Left cardiac atrium (tissue), 4 donors: ENCODE measurements at places on chromosomes 12 and 14. TPM values are rescaled to one million over a fixed set of nuclear protein-coding genes. Genes with fewer than 3 reads are reported as not detected.

The BEGAIN gene
- 1.7 TPM for total RNA-seq

The C1S gene
- 287 TPM for total RNA-seq

The EIF2S3B gene
- total RNA-seq, result 0.41 TPM

The SLC4A8 gene
- 0.71 TPM for total RNA-seq

The FBXO34 gene
- total RNA-seq, result 18.8 TPM

The HOXC12 gene
- not detected for total RNA-seq

GRCh38 chr12:116662612-116663144 is 75.2 kb downstream of the SPRING1 start:
- DNase-seq, result no peak

- peak; percentile 86 for DNase-seq
These were observed at the start of gene NDRG2 for GRCh38 chr14:21024585-21025370. Gene NDRG2, minus strand, starts transcription at chr14:21025061. Its CDS starts 1,746 bp downstream, at chr14:21023315.

DNA sequence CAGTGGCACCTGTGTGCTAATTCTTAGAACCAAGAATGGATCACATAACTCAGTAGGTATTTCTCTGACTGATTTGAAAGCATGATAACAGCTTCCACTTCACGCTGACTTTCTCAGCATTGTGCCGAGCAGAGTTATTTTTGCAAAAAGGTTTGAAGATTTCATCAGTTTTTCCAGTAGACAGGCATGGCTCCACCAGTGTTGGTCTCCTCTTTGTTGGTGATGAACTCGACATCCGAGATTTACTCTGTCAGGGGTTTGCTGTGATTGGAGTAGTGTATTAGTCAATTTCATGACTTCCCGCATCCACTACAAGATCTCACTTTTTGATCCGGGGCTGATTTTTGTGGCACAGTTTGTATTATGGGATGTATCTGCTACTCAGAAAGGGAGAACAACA is 85.3 kb downstream of the PRKCH start:
- DNase-seq, result no peak

DNA sequence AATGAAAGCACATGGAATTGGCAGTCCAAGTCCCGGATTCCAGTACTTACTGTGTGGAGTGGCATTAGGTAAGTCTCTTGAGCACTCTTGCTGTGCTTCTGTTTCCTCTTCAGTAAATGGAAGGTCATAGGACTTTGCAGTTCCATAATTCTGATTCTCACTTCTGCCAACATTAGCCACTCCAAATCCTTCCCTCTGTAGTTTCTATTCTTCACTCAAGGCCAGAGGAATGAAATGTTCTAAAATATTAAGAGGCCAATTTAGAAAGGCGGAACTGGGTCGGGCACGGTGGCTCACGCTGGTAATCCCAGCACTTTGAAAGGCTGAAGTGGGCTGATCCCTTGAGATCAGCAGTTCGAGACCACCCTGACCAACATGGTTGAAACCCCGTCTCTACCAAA is 19.8 kb upstream of the SLC5A8 start:
- DNase-seq, result no peak

DNA sequence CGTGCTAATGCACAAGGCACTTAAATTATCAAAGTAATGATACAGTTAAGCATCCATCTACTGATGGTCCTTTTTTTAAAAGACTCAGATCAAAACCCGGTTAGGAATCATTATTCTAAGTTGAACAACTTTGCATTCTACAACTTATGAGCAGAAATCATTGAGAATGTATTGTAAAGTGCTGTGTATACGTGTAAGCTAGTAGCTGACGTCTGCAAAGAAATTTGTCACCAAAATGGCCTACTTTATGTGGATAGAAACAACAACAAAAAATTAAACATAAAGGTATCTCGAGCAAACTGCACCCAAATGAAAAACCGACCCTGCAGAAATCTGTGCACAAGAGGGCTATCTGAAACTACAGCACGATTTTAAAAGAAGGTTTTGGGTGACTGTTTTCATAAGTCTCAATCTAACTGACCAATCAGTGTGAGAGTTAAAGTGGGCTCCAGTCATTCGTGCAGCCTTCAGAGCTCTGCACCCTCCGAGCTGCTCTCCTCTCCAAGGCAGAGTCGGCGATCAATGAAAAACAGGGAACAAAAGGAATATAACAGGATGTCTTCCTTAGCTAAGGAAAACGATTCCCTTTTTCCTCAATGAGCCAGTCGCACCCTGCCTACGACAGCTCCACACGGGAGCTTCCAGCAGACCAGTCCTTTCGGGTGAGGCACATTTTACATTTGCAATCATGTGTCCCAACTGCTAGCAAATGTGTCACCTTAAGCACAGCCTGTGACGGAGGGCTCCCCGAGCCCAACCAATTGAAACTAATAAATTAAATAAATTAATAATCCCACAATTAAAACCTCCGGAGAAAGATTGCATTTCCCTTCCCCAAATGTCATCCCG is 200.7 kb upstream of the FOXN3 start:
- no peak for DNase-seq

GRCh38 chr14:51657762-51658161 is 6.1 kb downstream of the FRMD6 start:
- DNase-seq, result no peak

DNA sequence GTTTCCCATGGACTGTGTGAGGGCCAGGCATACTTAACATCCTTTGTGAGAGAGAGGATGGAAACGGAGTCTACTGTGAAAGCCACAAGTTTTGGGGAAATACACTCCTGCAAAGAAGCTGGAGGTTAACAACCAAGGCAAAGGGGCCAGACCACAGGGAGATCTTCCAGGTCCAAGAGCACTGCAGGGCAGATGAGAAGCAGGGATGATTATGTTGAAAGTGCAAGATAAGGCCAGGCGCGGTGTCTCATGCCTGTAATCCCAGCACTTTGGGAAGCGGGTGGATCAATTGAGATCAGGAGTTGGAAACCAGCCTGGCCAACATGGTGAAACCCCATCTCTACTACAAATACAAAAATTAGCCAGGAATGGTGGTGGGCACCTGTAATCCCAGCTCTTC is 15.1 kb downstream of the COQ6 start:
- no peak for DNase-seq

- DNase-seq, result no peak
These were observed at the start of gene CCDC60 for GRCh38 chr12:119334430-119335170. Gene CCDC60, plus strand, starts transcription at chr12:119334729. Its CDS starts 448 bp downstream, at chr12:119335177.

GRCh38 chr12:107395817-107396216 is 289.8 kb upstream of the PWP1 start:
- DNase-seq, result no peak

DNA sequence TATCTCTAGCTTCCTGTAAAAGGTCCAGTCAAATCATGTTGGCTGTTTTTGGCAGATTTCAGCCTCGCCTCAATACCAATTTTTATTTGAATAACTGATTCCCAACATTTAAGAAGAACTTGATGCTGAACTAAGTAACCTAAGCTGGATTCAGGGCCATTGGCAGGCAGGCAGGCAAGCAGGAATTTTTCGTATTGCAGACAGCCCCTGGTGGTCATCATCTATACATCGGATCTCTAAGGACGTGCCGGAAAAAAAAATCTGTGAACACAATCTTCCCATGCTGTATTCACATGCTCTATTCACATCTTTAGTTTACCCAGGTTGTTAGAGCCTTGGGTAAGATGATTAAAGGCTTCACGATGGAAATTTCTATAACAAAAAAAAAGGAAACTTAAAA is 7.0 kb downstream of the VCPKMT start:
- no peak for DNase-seq

- no peak for DNase-seq
These were observed 968.6 kb upstream of the USP15 start for GRCh38 chr12:61291647-61292046.

- DNase-seq, result no peak
These were observed 18.3 kb downstream of the PLEK2 start for GRCh38 chr14:67393689-67394088.

DNA sequence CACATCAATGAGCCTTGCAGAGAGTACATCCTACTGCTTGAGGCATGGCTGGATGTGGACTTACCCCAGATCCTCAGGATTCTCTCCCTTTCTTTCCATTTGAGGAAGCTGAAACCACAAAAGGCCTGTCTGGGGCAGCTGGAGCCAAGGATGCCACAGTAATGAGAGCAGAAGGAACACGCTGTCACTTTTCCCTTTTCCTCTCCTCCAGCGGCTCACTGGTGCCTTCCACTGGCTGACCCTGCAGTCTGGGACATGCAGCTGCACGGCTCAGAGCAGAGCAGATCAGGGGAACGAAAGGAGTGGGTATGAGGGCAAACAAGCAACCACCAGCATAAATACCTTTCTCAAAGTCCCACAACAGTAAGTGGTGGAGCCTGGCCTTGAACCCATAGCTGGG is 78.2 kb downstream of the GAS2L3 start:
- DNase-seq, result no peak

GRCh38 chr14:64604881-64605280 is 55.1 kb downstream of the PPP1R36 start:
- no peak for DNase-seq

DNA sequence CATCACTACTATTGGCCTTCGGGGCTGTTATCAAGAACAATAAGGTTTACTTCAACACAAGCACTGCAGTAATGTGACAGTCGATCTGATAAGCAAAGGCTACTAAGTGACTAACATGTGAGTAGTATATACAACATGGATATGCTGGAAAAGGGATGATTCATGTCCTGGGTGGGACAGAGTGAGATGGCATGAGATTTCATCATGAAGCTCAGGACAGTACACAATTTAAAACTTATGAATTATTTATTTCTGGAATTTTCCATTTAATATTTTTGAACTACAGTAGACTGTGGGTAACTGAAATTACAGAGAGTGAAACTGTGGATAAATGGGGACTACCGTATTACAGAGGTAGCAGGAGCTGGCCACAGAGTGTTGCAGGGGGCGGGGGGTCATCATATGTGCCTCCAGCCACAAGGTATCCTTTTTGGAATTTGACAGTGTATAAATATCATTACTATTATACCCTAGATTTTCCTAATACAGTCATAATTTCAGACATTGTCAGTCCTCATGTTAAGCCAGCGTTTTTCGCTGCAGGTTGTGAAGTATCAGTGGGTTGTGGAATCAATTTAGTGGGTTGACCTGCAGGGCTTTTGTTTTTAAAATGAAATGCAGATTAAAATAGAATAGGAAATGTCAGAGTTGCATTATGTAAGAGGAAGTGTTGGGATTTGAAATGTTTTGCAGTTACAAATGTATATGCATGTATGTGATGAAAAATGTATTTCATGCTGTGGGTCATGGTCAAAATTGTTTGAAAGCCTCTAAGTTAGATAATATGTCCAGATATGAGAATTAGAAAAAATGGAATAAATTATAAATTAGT is 148.0 kb upstream of the NUDT4 start:
- DNase-seq, result no peak

DNA sequence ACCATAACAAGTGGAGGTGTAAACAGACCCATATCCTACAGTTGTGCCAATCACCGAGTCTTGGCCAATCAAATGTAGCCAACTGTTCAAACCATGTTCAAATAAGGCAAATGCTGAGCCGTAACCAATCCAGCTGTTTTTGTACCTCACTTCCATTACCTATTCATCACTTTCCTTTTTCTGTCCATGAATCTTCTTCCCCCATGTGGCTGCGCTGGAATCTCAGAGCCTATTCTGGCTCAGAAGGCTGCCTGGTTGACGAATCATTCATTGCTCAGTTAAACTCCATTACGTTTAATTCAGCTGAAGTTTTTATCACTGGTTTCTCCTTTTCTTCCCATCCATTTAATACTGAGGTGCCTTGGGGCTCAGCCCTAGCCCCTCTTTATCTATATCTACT is 71.1 kb downstream of the TBC1D30 start:
- no peak for DNase-seq

GRCh38 chr14:63650256-63650952 is 8.7 kb upstream of the WDR89 start:
- DNase-seq, result no peak

DNA sequence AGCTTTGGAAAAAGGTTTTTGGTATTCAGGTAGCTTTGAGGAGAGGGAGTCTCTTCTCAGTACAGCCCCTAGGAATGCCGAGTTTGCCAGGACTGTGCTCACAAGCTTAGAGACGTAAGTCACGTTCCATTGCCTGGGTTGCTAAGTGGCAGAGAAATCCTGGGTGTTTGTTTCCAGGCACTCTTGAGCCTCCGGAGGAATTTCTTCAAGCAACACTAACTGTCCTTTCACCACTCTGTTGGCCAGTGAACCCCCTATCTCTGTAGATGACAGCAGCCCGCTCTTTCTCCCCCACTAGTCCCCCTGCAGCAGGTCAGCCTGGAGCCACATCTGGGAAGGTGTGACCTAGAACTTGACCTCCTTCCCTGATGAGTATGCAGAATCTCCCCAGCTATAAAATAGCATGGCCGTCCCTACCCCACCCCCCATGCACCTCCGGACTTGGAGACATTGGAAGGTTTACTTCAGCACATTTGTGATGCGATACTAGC is 162.7 kb downstream of the ZFP36L1 start:
- no peak for DNase-seq

- DNase-seq, result no peak
These were observed 18.9 kb downstream of the ERP27 start for GRCh38 chr12:14919455-14919854.

- DNase-seq, result no peak
These were observed 7.8 kb downstream of the NIN start for GRCh38 chr14:50823051-50823761.

DNA sequence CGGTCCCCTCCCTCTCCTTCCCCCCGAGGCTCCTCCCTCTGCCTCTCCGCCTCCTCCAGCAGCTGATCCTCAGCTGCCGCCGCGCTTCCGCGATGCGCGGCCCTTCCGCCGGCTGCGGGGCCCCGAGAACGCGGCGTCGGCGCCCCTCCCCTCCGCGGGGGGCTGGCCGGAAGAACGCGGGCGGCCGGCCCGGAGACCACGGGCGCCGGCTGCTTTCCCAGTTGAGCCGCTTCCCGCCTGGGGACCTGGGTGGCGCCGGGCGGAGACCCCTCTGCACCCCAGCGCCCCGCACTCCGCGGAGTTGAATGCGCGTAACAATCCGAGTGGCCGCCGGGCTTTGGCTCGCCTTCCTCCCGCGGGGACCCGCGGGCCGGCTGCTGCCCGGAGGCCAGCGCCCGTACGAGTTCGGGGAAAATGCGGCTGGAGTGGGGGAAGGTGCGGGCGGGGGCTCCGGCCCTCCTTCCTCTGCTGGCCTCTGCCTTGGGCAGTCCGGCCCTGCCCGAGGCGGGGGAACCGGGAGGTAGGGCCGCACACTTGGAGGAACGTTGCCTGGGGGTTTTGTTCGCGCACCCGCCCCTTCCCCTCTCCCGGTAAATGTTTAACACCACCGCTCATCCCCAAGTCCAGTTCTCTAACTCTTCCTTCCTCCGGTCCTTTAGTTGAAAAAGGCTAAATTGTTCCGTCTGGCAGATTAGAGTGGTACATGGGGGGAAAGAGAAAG is 393 bp upstream of the DCAF5 start:
- DNase-seq, result peak; percentile 96
